ENCODE measurements at places on chromosomes 11 and 22.

DNA sequence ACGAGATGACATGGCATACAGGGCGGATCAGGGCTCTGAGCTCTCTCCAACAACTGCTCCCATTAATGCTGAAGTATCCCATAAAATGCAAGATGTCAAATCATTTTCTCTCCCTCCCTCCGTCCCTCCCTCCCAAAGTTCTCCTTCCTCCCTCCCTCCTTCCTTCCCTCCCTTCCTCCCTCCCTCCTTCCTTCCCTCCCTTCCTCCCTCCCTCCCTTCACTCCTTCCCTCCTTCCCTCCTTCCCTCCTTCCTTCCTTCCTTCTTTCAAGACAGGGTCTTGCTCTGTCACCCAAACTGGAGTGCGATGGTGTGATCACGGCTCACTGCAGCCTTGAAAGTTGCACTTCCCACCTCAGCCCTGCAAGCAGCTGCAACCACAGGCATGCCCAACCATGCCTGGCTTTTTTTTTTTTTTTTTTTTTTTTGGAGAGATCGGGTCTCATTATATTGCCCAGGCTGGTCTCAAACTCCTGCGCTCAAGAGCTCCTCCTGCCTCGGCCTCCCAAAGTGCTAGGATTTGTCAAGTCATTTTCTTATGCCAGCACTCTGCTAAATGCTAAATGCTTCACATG lies 38.2 kb downstream of the TXN2 start:
- no peak for DNase-seq

GRCh38 chr22:45317551-45318167 lies 7.9 kb downstream of the FAM118A start:
- no peak for DNase-seq

GRCh38 chr11:39462506-39462905 lies 1996.9 kb downstream of the LRRC4C start:
- DNase-seq: no peak

GRCh38 chr11:69034123-69034867 lies 14.4 kb upstream of the TPCN2 start:
- no peak for DNase-seq

- no peak for DNase-seq
Measured at GRCh38 chr11:1499261-1499890, 12.8 kb upstream of the MOB2 start.

DNA sequence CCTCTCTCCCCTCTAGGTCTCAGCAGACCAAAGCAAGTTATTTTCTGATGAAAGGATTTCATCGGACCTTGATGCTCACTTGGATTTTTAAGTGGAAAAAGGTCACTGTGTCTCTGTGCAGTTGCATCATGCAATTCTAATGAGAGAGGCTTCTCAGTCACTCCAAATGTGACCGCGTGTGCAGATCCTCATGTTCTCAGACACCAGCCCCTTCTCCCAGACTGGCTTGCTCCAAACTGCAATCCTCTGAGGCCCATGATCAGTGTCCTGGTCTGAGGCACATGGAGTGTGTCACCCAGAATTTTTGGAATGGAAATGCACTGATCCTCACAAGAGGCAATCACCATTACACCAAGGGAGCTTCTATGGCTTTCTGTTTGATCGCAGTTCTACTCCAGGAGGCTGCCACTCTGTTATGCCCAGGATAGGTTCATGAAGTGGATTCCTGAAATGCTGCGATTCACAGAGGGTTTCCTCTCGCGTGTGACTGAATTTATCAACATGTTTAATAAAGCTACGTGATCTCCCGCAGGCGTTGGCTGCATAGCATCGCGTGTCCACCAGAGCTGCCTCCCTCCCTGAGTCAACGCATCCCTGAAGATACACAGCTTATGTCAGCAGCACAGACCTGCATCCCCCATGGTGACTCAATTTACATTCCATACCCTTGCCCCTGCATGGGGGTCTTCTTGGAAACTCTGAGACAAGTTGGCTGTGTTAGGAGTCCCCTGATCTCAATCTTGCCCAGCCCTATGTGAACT lies 544.6 kb upstream of the B3GAT1 start:
- DNase-seq: no peak

GRCh38 chr11:64430645-64431044 lies 71.7 kb downstream of the RPS6KA4 start:
- no peak for DNase-seq

GRCh38 chr11:35100013-35100383 lies 39.0 kb upstream of the CD44 start:
- no peak for DNase-seq

GRCh38 chr11:73242251-73243092 lies 24.4 kb downstream of the P2RY2 start:
- peak; percentile 60 for DNase-seq

GRCh38 chr22:45473626-45474237 lies 29.0 kb upstream of the FBLN1 start:
- no peak for DNase-seq

GRCh38 chr22:39246690-39247332 lies 2.0 kb upstream of the PDGFB start:
- no peak for DNase-seq

DNA sequence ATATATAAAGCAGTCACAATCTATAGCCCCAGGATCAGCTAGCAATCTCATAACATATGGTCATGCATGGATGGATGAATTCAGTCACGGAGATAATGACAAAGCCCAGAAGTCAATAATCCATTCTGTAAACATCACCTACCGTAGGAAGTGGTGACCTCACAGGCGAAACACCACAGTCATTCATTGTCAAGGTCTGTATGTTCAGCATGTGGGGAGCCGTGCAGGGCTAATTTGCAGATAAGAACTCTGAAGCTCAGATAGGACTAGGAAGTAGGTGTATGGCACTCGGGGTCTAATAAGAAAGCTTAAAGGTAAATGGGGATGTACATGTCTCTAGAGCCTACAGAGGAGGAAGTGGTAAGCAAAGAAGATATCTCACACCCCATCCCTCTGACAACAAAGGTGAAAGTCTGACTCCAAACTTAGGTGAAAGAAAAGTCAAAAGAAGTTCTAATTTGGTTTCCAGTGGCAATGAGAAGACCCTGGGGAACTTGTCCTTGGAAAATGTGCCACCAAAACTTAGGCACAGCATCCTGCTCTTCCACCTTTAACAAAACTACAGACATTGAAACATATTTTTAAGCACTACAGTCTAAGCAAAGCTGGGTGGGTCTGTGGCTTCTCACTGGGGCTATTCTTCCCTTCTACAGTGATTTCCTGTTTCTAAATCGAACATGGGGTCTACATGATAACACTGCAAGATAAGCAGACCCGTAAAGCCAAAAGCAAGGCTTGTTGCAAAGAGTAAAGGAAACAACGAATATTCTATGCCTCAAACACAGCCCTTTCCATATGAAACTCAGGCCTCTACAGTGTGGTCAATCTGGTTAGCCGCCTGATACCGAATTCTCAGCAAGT lies 5.2 kb downstream of the CRTAM start:
- no peak for DNase-seq

GRCh38 chr22:30824711-30825110 lies 130.0 kb downstream of the OSBP2 start:
- no peak for DNase-seq

GRCh38 chr22:49512487-49513165 lies 315.0 kb downstream of the BRD1 start:
- no peak for DNase-seq

DNA sequence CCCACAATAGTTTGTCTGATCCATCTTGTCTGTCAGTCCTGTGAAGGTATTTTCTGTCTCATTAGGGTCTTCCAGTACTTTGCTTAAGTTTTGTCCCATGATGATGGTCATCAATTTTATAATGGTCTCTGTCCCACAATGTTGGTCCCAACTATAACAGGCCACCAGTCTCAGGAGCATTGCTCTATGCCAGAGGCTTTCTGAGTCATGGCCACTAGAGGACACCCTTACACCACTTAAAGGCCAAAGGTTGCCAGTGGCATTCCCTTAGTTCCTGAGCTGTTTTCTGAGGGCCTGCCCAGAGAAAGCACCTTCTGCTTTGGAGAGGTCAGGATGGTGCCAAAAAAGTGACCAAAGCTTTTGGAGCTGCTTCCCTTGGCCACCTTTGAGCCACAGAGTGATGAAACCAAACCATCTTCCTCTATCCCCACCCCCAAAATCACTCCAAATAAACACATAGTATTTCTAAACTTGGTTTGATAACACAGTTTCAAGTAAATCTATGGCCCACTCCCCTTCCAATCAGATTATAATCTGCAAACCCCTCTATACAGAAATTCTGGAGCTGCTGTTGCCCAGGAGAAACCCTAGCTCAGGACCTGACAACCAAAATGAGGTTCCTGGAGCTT lies 19.3 kb downstream of the EIF3F start:
- DNase-seq: no peak

DNA sequence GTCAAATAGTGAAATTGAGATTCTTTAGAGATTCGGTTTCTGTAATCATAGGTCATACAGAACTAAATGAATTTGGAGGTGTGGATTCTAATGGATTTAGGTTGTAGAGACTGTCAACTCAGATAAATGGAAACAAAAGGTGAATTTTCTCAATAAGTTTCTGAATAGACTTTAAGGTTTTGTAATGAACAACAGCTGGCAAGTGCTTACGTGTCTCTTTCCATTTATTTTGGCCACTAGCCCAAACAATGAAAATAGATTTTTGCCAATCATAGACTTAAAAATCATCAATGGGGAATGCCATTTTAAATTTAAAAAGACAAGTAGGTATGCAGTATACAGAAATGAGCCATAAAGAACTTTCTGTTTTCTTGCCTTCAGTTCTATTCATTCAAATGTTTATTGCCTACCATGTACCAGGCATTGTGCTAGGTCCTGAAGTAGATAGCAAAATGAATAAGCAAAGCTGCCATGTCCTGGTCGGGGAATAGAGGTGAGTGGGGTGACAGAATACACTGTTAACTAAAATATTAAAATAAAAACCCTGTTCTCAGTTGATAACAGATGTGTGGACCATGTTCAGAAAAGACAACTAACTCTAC lies 16.9 kb upstream of the TMEM135 start:
- no peak for DNase-seq

DNA sequence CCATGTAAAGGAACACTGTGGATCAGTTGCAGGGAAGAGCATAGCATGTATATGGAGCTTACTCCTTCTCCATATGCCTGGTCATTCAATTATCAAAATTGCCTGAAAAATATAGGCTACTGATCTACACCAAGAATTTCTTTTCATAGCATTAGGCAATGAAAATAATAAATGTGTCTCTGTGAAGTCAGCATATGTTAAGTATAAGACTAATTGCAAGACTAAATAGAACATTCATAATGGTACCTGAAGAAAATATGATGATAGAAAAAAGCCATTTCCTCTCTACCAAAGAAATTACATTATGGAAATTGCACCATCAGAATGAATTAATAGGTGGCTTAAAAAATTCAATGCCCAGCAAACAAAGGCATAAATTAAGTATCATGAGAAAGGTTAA lies 584.7 kb downstream of the NELL1 start:
- DNase-seq: no peak

DNA sequence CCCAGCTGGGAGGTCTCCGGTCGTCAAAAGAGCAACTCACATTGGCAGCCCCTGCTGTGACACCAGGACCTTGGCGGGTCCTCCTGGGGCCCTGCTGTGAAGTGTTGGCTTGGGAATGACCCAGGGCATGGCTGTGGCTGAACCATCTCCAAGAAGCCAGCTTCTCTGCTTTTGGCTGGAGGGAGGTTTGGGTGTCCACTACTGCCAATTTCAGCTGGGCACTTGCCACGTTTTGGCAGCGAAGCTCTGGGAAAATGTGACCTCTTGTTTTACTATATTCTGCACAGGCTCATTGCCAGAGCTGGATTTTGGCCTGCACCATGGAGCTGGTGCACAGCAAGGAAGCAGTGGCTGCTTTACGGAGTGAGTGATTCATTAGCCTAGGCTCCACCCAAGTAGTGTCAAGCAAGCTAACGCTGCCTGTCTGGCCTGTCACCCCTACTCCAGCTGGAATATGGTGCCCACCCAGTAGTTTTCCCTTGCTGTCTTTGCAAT lies 24.3 kb upstream of the SMCO4 start:
- DNase-seq: no peak

DNA sequence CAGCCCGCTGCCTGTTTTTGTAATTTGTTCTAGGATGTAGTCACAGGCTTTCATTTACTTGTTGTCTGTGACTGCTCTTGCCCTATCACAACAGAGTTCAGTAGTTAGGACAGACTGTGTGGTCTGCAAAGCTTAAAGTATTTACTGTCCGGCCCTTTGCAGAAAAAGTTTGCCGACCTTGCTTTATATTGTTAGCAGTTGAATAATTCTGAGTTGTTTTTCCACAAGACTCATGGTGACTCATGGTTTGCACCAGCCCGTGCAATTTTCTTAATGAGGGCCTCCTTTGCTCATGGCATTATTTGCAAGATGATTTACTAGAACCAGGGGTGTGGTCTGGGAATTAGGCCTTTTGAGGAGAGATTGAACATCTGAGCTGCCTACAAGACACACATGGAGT lies 110.6 kb downstream of the SCN3B start:
- no peak for DNase-seq

- peak; percentile 72 for DNase-seq
Measured at GRCh38 chr11:46513934-46514342, 79.9 kb downstream of the AMBRA1 start.

DNA sequence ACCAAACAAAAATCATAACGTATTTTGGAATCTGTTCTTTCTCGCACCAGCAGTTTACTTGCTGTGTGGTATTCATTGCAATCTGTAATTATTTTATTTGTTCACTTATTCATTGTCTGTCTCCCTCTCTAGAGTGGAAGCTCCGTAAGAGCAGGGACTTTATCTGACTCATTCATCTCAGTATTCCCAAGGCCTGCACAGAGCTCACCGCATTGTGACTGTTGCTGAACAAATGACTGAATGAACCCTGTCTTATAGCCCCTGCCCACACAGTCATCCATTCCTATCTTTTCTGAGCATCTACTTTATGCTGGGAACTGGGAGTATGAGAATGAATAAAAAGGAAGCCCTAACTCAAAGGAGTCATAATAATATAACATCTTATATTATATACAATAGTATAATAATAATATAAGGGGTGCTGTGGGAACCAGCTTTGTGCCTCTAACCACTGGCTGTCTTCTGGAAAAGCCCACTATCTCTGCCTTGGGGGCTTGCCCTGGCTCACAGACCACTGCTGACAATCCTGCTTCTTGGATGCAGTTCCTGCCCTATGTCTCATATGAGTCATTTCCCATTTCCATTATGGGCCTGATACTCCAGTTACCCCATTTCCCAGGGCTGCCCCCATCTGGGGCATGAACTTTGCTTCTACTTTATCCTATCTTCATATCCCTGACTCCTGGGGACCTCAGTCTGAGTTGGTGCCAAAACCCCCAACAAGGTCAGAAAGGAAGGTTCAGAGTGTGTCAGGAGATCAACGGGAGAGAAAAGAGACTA lies 11.0 kb downstream of the XRRA1 start:
- no peak for DNase-seq
